Stimulated activated CD8-positive, alpha-beta memory T cell treated with anti-CD3 and anti-CD28 coated beads, Interleukin-4, amount 100 ng/mL, for 4 hours (primary cell): ENCODE measurements at places on chromosomes 7 and 10.

DNA sequence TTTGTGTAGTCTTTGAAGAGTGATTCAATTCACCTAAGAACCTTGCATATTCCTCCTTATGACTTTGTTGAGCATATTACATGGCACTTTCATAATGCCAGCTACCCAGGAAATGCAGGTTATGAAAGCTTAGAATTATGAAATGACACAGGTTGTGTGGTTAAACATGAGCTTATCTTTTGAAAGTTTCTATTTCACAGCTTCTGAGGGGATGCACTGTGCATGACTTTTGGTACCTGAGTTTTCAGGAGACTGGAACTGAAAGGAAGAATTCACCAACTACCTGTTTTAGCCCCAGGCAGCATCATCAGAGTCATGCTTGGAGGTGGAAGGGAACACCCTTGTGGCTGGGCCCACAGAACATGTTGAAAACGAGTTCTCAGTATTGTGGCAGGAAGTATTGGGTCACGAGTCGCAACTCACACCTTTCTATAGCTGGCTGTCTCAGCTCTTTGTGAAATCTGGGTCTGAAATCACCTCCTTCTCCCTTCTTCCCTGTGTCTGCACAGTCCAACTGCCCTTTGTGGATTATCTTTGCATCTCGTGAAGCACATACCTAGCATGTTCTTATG lies 228.2 kb downstream of the PTEN start:
- peak; percentile 41 for DNase-seq

GRCh38 chr7:50400114-50400513 lies 50.0 kb downstream of the FIGNL1 start:
- DNase-seq = no peak

DNA sequence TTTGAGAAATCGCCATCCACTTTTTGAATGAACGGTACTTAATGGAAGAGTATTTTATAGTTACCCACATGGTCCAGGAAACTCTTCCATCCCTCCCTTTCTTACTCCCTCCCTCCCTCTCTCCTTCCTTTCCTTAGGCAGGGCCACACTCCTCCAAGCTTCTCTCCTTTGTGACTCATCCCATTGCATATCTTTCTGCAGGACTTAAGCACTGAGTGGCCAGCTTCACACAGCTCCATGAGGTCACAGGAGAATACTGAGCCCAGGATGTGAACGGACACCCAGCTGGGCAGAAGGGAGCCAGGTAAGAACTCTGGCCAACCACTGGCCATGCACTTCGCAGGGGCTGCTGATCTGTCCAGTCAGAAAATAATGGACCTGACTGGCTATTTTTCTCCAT lies 189.7 kb upstream of the ADCY1 start:
- no peak for DNase-seq

DNA sequence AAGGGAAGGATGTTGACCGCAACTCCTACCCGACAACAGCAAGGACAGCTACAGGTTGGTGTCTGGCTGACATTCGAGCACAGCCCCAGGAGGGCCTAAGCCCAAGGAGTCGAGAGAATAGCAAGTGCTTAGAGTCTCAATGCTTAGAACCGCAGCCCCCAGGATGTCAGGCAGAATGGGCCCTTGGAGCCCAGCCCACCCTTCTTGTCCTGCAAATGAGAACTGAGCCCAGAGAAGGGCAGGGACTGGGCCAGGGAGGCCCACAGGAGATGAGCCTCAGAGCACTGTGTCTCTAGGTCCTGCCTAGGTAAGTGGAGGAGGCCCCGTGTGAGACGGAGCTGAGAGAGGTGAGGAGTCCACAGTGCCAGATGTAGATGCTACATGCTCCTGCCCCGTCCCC lies 173.3 kb upstream of the ZMIZ1 start:
- no peak for DNase-seq

- no peak for DNase-seq
These were observed 178.8 kb downstream of the NEURL1 start for GRCh38 chr10:103672345-103672744.

- DNase-seq = no peak
These were observed 31.6 kb downstream of the CHAT start for GRCh38 chr10:49645417-49645816.

DNA sequence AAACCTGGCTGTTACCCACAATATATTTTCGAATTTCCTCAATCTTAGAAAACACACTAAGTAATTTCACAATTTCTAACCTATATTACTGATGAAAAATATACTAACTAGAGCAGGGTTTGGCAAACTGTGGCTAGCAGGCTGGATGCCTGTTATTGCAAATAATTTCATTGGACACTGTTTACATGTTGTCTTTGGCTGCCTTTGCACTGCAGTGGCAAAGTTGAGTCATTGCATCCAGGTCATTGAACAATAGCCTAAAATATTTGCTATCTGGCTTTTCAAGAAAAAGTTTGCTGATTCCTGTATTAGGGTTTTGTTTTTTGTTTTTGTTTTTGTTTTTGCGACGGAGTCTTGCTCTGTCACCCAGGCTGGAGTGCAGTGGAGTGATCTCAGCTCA lies 47.2 kb downstream of the KIF11 start:
- no peak for DNase-seq

GRCh38 chr7:34177476-34177875 lies 272.1 kb downstream of the BMPER start:
- no peak for DNase-seq

DNA sequence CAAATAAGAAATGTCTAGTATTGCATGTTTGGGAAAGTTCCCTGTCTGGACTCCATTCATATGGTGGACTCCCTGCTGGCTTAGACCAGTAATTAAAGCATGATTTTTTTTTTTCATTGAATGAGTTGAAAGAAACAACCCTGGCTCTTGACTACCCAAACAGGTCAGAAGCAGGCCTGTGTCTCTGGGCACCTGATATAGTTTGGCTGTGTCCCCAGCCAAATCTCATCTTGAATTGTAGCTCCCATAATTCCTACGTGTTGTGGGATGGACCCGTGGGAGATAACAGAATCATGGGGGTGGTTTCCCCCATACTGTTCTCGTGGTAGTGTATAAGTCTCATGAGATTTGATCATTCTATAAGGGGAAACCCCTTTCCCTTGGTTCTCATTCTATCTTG lies 206.2 kb downstream of the TMEM178B start:
- DNase-seq = no peak

DNA sequence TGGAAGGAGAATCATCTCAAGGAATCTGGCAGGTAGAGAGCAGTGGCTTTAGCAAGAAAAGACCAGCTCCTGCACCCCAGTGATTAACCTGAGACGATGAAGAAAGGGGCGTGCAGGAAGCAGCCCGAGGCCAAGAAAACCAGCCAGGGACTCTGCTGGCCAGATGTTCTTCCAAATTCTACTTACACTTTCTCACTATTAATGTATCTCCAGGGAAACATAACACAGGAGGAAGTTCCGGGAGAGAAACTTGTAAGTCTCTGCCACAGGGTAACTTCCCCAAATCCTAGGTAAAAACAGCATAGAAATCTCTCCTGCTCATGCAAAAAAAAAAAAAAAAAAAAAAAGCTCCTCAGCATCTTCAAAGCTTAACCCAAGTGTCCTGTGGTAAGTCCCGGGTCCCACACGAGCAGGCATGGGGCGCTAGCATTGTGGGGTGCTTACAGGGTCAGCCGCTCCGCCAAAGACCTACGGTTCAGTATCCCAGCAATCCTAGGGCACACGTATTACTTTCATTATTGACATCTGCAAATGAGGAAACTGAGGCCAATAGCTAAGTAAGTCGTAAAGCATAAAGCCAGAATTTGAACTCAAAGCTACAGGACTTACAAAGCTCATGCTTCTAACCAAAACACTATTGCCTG lies 97.2 kb upstream of the GNA12 start:
- DNase-seq = no peak

DNA sequence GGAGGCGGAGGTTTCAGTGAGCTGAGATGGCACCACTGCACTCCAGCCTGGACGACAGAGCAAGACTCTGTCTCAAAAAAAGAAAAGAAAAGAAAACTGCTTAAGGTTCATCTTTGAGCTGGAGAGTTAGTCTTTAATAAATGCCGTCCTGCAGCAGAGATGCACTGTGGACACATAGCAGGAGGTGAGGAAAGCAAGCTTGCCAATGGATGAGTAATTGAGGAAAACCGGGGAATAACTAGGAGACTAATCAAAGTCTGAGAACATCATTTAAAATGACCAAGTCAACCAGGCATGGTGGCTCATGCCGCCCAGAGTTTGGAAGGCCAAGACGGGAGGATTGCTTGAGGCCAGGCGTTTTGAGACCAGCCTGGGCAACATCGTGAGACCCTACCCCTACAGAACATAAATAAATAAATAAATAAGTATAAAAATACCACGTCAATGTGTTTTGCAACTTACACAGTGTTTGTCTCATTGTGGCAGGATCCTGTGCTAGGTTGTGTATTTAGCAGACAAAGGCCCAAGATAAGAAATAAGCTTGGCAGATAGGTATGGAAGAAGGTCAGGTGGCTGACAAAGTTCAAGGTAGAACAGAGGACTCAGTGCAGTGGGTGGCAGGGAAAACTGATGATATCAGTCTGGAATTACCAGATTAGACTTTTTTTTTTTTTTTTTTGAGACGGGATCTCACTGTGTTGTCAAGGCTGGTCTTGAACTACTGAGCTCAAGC lies 115.7 kb upstream of the KMT2C start:
- DNase-seq = no peak

GRCh38 chr7:127187740-127188139 lies 65.0 kb downstream of the GRM8 start:
- DNase-seq = no peak

DNA sequence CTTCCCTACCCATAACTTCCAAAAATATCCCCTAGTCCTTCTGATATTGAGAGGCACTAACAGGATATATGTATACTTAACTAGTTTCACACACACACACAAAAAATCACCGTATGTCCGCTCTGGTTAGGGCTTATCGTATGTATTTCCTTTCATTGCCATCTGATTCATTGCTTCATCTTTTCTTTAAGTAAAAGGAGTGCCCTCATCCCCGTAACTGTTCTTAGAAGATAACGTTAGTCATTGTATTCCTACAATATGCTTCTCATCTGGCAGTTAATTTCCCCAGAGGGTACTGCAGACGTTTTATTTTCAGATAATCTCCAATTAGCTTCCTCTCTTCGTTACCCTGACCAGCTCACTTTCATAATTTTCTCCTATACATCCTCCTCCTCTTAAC lies 37.3 kb downstream of the NRCAM start:
- DNase-seq = no peak

DNA sequence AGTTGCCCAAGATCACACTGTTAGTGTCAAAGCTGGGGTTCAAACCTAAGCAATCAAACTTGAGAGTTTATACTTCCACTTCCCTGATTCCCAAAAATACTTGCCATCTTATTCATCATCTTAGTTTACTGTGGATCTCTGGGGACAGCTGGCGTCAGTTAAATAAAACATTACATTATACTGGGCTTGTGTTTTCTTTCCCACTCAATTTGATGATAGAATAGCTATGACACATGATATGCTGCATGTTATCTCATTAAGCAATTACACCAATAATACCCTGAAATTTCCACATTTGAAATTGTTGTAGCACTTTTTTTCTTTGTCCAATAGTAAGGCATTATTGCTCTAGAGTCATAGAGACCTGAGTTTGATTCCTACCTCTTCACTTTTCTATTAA lies 62.9 kb upstream of the MXI1 start:
- DNase-seq = no peak

DNA sequence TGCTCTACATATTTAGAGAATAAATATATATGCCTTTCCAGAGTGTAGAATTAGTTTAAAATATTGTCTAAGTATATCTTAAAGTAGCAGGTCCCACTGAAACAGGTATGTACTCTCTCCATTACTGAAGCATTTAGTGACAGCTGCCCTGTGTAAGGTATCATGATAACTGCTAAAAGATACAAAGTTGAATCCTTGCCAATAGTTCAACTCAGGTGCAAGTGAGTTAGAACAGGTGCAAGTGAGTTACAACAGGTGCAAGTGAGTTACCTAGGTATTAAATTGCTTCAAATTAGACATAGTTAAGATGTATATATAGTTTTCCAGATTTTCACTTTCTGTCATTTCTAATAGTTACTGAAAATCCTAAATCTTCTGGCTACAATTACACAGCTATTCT lies 119.1 kb downstream of the CNOT4 start:
- DNase-seq = no peak

- DNase-seq = no peak
These were observed 34.4 kb downstream of the UBTD1 start for GRCh38 chr10:97532935-97533671.

GRCh38 chr7:2045559-2046405 lies 187.0 kb downstream of the MAD1L1 start:
- DNase-seq = no peak

GRCh38 chr10:100182908-100183307 lies 2.9 kb downstream of the ERLIN1 start:
- DNase-seq = no peak

DNA sequence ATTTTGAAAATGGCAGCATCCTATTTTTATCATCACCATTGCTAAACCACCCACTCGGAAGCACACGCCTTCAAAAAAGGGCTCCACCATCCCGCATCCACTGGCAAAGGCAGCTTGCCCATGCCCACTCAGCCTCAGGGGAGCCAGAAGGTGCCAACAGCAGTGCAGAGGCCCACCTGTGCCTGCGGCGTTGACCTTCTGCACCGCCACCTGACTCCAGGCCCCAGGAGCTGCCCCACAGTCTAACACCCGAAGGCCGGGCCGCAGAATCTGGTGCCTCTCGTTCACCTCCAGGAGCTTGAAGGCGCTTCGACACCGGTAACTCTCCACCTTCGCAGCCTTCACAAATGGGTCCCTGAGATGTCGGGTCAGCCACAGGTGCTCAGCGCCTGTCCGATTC lies 2.8 kb downstream of the MRM2 start:
- DNase-seq = no peak

DNA sequence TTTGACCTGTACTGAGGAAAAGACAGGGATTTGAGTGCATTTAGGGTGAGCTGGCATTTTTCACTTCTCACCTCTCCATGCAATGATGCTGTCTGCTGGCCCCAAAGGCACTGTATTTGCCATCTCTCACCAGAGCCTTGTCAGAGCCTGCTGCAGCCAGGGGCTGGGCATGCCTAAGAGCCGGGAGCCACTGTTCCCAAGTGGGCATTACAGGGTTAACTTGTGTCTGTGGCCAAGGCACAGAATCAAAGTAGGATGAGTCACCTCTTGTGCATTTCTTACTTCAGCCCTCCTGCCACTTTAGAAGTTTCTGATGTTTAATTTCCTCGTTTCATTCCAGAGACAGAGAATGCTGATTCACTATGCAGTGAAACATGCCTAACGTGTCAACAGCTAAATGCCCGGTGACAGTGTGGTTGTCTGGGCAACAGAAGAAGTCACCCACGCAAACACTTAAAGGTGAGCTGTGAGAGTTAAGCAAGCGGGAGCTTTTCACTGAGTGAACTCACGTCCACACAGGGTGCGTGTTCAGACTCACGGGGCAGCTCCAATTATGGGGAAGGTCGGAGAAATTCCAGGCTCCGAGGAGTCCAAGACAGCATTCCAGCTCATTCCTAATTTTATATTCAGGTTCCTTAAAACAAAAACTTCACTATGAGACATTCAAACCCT lies 57.1 kb upstream of the IGFBP3 start:
- no peak for DNase-seq

GRCh38 chr10:78904196-78904595 lies 164.6 kb upstream of the ZMIZ1 start:
- no peak for DNase-seq

DNA sequence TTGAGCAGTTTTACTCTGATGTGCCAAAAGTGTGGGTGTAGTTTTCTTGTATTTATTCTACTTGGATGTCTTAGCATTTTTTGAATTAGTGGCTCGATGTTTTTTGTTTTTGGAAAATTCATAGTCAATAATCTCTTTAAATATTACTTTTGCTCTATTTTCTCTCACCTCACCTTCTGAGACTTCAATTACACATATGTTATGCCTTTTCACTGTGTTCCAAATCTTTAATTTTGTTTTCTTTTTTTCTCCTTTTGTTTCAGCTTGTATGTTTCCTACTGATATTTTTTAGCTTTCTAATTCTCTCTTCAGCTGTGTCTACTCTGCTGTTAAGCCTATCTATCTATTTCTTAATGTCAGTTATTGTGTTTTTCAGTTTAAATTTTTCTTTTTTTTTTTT lies 69.5 kb downstream of the ZNF503 start:
- DNase-seq = no peak
